ENCODE measurements at places on chromosomes 6 and 20.

- ATAC-seq: no peak
Measured at GRCh38 chr20:15759594-15759993, 813.7 kb downstream of the KIF16B start.

- ATAC-seq: no peak
Measured at GRCh38 chr20:63400486-63401210, 39.5 kb upstream of the CHRNA4 start.

GRCh38 chr20:43925215-43925614 lies 10.6 kb downstream of the TOX2 start:
- ATAC-seq: peak; percentile 65

- peak; percentile 61 for ATAC-seq
Measured at GRCh38 chr20:63739130-63740069, at the start of gene SLC2A4RG. Gene SLC2A4RG (plus strand): TSS chr20:63739776. CDS start chr20:63739913, 137 bp downstream.

Data from activated CD4-positive, CD25-positive, alpha-beta regulatory T cell treated with anti-CD3 and anti-CD28 coated beads, Interleukin-2, amount 50 U/mL, for 24 hours (primary cell).